Daoy (cell line): ENCODE measurements at places on chromosomes 13 and 19.

DNA sequence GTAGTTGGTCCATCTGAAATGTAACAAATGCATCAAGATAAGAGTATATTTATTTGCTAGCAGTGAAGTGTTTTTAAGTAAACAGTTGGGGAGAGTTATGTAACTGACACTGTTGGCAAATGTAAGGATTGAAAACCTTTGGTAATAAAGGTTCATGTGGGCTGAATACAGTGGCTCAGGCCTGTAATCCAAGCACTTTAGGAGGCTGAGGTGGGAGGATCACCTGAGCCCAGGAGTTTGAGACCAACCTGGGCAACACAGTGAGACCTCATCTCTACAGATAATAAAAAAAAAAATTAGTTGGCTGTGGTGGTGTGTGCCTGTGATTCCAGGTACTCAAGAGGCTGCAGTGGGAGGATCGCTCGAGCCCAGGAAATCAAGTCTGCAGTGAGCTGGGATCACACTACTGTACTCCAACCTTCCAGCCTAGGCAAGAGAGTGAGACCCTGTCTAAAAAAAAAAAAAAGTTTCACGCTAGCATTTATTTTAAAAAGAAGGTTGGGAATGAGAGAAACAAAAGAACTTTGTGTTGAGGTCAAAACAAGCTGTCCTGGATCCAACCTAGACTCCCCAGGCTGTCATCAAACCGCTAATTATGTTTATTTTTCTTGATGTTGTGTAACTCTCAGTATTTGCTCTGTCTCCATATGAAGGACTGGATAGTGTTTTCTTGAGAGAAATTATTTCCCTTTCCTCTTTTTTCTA lies 20.7 kb downstream of the SETDB2 start:
- no peak for DNase-seq

GRCh38 chr19:33241530-33242101 lies 16.0 kb upstream of the SLC7A10 start:
- peak; percentile 36 for DNase-seq

DNA sequence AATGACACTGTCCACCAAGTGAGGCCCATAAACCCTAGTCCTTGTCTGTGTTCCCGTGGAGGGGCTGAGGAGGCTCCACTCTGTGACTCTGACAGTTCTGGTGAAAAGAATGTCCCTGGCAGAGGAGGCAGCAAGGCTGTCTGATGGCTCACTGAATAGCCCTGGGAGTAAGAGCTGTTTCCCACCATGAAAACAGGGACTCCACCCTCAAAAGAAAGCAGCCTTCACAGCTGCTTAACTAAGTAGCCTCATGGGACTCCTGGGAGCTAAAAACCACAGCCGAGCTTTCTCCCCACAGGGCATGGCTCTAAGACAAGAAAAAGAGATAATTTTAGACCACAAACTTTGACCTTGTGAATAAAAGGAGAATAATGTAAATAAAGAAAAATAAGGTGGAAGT lies 135.1 kb upstream of the FRY start:
- peak; percentile 46 for DNase-seq

DNA sequence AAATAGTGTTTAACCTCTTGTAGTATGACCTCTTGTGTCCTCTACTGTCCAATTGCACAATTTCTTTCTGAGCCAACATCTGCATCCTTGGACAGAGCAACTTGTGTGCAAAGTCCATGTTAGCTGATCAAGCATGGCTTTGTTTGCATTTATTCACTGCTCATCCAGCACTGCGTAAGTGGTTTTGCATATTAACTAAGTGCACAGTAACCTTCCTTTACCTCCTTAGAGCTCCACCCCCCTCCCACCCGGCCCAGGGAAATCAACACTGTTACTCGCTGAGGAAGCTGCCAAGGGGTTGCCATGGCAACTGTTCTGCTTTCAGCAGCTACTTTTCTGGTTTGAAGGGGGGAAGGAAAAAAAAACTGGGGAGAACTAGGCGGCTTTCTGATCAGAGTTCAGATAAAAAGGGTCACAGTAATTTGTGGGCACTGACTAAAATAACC lies 153.5 kb upstream of the KLF12 start:
- peak; percentile 46 for DNase-seq

GRCh38 chr13:111469916-111470506 lies 149.6 kb downstream of the TEX29 start:
- no peak for DNase-seq

DNA sequence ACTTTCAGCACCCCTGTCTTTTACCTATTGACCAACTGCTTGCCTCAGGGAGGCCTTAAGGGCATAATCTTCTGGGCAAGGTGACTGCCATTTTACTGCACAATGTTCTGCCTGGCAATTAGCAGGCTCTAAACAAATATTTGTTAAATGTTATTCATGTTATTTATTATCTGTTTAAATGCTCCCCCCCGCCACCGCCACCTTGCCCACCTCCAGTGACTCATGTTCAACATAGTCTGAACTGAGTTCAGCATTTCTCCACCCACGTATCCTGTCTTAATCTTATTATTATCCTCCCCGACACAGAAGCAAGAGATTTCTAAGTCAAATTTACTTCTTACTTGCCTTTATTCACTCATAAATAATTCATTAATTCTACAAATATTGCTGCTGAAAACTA lies 144.8 kb downstream of the LIG4 start:
- no peak for DNase-seq

DNA sequence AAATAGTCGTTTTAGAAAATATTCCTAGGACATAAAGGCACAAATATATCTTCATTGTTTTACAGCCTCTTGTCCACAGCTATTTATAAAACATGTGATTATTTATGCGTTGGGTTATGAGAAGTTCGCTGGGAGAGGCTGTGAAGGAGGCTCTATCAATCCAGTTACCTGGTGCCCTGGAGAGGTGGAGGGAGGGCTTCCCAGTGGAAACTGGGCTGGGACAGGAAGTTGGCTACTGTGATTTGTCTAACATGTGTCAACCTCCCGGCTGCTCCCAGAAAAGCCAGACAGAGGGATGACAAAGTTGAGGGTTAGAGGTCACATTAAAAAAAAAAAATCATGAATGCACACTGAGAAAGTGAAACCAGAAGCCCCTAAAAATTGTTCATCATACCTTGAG lies 346.5 kb downstream of the ZNF536 start:
- peak; percentile 68 for DNase-seq

GRCh38 chr19:18386543-18387271 lies 749 bp downstream of the GDF15 start:
- DNase-seq, result no peak

GRCh38 chr19:13781547-13781946 lies 7.3 kb downstream of the C19orf53 start:
- DNase-seq, result peak; percentile 86

GRCh38 chr19:53882391-53883050 lies 524 bp downstream of the PRKCG start:
- no peak for DNase-seq

DNA sequence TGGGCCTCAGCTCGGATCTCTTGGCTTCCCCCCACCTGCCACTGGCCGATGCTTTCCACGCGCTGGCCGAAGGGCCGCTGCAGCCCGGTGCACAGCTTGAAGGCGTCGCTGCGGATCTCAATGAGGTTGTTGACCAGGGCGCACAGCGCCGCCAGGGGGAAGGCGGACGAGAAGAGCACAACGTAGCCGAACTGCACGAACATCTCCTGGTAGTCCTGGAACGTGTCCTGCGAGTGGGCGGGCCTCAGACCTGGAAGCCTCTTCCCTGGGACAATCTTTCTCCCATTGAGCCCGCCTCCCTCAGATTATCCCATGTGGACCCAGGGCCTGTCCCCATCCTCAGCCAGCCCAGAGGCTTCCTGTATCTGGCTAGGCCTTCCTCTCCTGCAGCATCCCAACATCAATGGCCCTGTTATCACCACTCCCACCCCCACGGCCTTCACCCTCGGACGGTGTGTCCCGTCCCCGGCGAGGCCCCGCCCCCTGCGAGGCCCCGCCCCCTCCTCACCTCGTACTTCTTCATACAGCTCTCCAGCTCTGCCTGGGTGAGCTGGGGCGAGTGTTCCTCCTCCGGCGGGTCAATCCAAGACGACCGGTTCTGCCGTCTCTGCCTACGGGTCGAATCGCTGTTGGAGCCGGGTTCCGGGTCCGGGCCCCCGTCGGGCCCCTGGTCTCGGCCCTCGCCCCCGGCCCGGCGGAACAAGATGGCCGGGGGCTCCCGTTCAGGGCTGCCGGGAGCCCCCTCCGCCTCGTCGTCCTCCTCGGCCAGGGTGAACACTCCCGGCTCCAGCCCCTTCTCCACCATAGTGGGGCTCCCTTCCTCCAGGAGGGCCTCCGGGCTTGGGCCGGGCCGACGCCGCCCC lies 6.8 kb downstream of the ANO8 start:
- DNase-seq, result no peak

- no peak for DNase-seq
Measured at GRCh38 chr13:46124967-46125933, 20.4 kb upstream of the CPB2 start.

DNA sequence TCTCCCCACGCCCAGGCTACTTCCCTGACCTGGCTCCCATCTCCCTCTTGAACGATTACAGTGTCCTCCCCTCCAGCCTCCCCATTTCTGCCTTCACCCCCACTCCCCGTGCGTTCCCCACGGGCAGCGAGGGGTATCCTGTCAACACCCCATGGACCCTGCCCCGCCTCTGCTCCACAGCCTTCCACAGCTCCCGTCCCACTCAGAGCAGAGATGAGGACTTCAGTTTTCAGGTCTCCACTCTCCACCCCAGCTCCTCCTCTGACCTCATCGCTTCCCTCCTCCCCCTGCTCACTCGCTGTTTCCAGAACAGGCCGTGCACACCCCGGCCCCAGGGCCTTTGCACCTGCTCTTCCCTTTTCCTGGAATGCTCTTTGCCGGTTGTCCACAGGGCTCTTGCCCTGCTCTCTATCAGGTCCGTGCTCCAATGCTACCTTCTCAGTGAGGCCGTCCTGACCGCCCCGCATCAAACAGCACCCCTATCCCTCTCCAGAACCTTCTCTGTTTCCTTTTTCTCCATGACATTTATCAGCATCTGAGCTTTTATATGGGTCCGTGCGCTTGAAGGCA lies 15.0 kb downstream of the LRRC4B start:
- DNase-seq, result peak; percentile 1

GRCh38 chr19:34305221-34306083 lies 51.1 kb downstream of the GARRE1 start:
- DNase-seq, result no peak

GRCh38 chr13:74424455-74424854 lies 290.3 kb upstream of the KLF12 start:
- no peak for DNase-seq

GRCh38 chr19:50686310-50687032 lies 33.1 kb downstream of the SHANK1 start:
- DNase-seq, result no peak

DNA sequence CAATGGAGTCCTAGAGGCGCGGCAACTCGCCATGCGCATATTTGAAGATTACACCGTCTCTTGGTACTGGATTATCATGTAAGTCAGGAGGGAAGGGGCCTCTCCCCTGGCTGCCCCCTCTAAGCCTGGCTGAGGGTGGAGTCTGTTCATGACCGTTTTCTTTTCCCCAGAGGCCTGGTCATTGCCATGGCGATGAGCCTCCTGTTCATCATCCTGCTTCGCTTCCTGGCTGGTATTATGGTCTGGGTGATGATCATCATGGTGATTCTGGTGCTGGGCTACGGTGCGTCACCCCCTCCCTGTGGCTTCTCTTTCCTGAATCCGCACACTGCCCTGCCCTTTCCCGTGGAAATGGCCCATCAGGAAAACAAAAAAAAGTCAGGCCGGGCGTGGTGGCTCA lies 6.5 kb downstream of the SLC44A2 start:
- DNase-seq, result no peak
